Activated naive CD8-positive, alpha-beta T cell treated with anti-CD3 and anti-CD28 coated beads for 36 hours (primary cell): ENCODE measurements at places on chromosomes 1 and 21.

DNA sequence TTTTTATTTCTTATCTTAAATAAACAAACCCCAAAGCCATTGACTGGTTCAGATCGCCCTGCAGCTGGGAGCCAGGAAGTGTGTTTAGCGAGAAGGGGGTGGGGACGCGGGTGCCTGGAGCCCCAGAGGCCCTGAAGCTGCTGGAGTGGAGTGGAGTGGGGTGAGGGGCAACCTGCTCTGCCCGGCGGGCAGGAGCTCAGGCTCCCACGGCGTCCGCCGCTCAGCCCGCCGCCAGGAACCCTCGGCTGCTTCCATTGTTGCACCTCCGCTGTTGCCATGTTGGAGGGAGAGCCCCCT is 673 bp downstream of the PIK3C2B start:
- DNase-seq: no peak

- DNase-seq: no peak
These were observed 37.3 kb downstream of the NPHP4 start for GRCh38 chr1:5954964-5955363.

- DNase-seq: no peak
These were observed 34.3 kb upstream of the SLC16A1 start for GRCh38 chr1:112990271-112990670.

DNA sequence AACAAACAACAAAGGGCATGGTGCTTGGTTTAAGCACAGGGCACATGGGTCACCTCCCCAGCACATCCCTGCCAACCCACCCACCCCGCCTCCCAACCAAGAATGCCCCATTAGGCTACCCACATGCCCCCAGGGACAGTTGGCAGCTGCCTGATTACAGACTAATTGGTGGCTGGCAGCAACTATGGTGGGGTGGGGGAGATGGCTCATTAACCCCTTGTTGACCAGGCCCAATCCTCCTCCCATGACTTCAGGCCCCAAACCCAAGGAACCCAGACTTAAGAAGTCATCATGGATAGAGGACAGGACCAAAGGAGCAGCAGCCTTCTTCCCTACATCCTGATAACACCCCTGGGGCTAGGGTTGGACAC is 1.3 kb downstream of the RIMS3 start:
- no peak for DNase-seq

- no peak for DNase-seq
These were observed 14.0 kb downstream of the SLC66A1 start for GRCh38 chr1:19325958-19326747.

DNA sequence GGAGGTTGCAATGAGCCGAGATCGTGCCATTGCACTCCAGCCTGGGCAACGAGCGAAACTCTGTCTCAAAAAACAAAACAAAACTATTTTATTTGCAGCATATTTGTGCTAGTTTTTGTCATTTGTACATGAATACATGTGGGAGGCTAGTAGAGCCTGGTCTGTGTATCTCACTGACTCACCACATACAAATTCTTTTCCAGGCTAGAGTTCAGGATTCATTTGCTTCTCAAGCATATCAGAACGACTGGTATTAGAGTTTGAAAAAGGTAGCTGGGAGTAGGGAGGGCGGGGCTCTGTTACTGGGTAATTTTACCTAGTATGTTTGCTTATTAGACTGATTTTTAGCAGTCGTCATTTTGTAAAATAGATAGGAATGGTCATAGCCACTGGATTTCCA is 4.5 kb upstream of the TOR3A start:
- DNase-seq: no peak

DNA sequence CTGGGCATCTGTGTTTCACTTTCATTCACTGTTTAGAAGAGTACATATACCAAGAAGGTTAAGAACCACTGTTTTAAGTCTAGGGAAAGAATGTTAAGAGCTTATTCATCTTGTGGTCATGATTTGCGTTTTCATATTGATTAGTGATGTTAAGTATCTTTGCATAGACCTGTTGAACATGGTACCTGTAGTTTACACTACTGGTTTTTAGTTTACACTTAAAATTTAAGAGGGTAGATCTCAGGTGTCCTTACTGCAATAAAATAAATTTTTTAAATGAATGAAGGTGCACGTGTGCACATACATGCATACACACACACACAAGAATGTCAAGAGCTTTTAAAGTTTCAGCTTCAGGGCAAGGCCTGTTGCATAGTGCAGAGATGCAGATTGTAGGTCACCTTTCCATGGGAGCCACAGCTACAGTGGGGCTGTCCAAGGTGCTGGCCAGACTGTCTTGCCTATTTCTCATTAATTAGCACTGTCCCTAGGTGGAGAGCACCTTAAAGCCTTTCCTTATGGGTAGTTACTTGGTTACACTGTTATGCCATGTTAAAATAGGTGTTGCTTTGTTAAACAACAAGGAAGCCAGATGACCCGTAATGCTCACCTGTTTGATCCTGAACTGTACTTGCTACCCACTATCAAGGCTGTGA is 543.0 kb upstream of the DAB1 start:
- DNase-seq: no peak

GRCh38 chr1:30037251-30038118 is 685.9 kb downstream of the MATN1 start:
- no peak for DNase-seq

- DNase-seq: no peak
These were observed 139.4 kb upstream of the RAB4A start for GRCh38 chr1:229131243-229132105.

- no peak for DNase-seq
These were observed 38.5 kb upstream of the ENAH start for GRCh38 chr1:225691377-225691776.

- DNase-seq: no peak
These were observed 9.6 kb upstream of the SFT2D2 start for GRCh38 chr1:168216171-168216570.

- no peak for DNase-seq
These were observed 13.1 kb upstream of the PSMG1 start for GRCh38 chr21:39196310-39196709.

DNA sequence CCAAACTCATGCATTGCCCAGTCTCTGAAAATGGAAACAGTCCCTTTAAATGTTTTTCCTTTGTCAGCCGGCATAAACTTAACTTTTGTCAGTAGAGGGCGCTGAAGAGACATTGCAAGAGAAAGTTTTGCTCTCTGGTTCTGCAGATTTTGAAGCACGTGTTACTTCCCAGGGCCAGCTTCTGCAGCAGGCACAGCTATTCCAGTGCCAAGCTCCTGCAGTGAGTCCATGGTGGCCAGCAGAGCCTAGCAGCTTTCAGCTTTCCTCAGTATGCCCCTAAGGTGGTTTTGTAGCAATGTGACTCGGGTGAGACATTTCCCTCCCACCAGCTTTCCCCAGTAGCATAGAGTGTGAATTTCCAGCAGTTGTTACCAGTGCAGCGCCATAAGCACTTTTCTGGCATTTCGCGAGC is 2.6 kb upstream of the IFI44L start:
- DNase-seq: peak; percentile 44
